ENCODE measurements at places on chromosomes 1 and 21.

GRCh38 chr1:234578735-234579134, 31.2 kb downstream of the IRF2BP2 start:
- DNase-seq: no peak

GRCh38 chr1:23591460-23592208, 32.3 kb upstream of the ID3 start:
- peak; percentile 67 for DNase-seq

GRCh38 chr1:35633547-35633946, 7.8 kb downstream of the PSMB2 start:
- DNase-seq: no peak

DNA sequence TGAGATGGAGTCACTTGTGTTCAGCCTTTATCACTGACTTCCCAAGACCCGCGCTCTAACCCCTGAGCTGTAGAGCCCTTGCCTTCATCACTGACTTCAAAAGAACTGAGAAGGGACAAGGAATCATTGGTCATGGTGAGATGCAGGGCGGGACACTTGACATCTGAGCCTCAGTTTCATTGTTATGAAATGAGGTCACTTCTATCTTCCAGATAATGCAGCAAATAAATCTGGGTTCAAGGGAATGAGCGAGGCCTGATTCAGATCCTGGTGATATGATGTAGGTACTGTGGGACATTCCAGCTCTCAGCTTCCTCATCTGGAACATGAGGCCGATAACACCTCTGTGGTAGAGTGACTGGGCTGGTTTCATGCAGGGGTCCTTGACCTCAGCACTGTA, 13.8 kb downstream of the KAZN start:
- DNase-seq: no peak

DNA sequence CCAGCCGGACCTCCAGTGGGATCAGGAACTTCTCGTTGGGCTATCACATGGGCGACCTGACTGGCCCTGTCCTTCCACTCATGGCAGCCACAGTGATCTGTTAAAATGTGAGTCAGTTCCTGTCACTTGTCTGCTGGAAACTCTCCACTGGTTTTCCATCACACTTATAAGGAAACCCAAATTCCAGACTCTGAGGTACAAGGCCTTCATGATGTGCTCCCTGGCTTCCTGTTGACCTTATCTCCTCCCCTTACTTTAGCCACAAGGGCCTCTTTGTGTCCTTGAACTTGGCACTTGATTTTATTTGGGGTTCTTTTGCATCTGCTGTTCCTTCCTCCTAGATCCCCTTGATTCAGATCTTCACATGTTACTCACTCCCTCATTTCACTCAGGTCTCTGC, 96.8 kb downstream of the TENT5C start:
- no peak for DNase-seq

- DNase-seq: no peak
These were observed 3.8 kb downstream of the CELSR2 start for GRCh38 chr1:109252893-109253802.

GRCh38 chr1:201954263-201955008, 867 bp upstream of the TIMM17A start:
- DNase-seq: no peak

DNA sequence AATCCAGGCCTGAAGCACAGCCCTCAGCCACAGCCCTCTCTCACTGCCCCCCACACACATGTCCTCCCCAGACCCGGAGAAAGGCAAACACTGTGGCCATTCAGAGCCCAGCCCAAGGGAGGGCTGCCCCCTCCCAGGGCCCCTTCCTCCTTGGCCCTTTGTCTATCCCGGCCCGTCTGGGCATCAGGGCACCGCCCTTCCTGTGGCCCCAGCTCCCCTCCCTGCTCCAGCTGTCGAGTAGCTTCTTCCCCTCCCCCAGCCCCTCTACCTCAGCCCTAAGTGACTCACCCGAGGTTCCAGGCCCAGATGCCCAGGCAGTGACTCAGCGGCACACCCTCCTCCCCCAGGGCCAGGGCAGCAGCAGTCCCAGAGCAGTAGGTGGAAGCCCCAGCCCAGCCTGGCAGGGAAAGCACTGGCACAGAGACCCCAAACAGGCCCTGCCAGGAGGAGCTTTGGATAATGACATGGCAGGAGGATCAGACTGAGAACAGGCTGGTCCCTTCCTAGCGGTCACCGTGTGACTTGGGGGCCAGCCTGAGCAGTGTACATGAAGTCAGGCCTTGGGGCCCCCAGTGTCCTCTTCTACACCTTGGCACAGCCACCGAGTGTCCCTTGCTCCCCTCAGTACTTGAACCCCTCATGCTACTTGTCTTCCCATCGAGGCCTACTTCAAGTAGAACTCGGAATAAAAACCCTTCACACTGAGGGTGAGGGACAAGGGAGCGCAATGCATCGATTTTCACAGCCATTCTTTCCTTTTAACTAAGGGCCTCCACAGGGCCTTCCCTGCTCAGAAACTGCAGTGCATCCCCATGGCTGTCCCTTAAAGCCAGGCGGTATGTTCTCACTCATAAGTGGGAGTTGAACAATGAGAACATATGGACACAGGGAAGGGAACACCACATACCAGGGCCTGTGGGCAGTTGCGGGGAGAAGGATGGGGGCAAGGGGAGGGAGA, 1.0 kb upstream of the S100A2 start:
- DNase-seq: peak; percentile 91
